ENCODE measurements at places on chromosomes 1 and 21.

DNA sequence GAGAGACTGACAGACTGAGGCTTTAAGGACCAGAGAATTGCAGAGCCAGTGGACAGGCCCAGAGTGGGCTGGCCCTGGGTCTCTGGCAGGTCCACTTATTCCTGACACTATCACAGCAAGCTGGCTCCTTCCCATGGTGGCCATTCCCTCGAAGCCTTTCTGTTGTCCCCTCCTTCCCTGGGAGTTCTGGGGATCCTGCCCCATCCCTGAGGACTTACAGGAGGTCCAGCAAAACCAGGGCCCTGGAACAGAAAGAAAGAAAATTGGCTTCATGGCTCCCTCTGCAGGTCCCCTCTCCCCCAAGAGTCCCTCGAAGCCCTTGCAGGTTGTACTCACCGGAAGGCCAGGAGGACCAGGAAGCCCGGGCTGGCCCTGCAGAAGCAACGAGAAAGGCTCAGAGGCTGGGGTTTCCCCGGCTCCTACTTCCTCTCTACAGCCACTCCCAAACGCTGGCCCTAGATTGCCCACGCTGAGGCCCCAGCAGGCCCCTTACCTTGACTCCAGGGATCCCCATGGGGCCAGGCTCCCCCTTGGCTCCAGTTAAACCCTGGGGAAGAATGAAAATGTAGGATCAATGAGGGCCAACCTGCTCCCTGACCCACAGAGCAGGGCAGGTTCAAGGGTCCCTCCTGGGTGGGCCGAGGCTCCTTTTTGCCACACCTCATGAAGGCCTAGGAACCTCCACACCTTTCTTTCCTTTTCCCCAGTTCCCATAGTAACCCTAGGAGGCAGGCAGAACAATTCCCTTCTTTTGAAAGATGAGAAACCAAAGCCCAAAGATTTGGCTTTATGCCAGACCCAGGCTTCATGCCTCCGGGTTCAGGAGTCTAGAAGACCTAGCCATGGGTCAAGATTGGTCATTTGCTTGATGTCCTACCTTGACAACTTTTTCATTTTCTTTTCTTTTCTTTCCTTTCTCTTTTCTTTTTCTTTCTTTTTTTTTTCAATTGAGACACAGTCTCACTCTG, 4.6 kb downstream of the COL9A2 start:
- no peak for DNase-seq

DNA sequence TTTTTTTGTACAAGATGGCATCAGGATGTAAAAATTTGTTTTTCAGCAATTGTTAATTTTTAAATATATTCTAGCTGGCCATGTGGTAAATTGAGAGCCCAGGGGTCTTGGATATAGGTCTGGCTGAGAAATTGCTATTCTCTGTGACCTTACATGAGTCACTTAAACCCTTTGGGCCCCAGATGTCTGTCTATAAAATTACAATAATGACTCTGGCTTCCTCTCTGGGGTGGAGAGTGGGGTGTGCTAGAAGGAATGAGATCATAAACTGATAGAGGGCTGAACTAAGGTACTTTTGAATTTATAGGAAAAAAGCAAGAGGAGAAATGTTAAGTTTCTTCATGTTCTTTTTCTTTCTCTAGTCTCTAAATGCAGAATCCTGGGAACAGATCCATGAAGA, 12.4 kb upstream of the TCHH start:
- DNase-seq: no peak

DNA sequence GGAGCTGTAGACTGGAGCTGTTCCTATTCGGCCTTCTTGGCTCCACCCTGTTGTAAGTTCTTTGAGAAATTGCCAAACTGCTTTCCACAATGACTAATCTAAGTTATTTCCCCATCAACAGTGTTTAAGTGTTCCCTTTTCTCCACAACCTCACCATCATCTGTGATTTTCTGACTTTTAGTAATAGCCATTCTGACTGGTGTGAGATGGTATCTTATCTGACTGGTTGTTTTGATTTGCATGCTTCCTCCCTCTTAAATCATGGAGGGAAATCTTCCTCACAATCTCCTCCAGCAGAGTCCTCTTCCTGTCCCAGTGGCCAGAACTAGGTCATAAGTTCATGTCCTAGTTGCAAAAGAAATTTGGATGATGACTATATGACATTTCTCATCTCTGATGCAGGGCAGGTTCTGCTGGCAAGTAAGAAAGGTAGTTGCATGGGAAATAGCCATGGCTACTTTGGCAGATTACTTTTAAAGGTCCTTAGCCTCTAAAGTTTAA, 294.0 kb downstream of the LRRC40 start:
- DNase-seq: no peak

- no peak for DNase-seq
Measured at GRCh38 chr1:7454895-7455784, 316.0 kb upstream of the VAMP3 start.

GRCh38 chr1:244099258-244099930, 48.3 kb downstream of the ZBTB18 start:
- no peak for DNase-seq

DNA sequence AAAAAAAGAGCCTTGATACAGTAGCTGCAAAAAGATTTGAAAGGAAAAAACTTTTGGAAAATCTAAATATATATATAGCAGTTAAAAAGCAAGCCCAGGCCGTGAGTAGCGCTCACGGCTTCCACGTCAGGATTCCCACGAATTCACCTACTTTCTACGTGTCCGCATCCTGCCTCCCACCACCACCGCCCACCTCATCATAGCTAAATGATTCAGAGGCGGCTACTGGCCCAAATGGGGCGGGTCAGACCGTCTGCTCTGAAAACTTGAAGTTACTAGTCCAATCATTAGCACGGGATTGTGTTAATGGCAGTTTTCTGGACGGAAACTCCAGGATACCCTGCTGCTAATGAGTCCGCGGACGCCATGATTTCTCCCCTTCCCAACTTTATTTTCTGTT, 1.3 kb upstream of the CCSAP start:
- no peak for DNase-seq

GRCh38 chr1:15850471-15851001, 3.0 kb downstream of the SPEN start:
- no peak for DNase-seq

DNA sequence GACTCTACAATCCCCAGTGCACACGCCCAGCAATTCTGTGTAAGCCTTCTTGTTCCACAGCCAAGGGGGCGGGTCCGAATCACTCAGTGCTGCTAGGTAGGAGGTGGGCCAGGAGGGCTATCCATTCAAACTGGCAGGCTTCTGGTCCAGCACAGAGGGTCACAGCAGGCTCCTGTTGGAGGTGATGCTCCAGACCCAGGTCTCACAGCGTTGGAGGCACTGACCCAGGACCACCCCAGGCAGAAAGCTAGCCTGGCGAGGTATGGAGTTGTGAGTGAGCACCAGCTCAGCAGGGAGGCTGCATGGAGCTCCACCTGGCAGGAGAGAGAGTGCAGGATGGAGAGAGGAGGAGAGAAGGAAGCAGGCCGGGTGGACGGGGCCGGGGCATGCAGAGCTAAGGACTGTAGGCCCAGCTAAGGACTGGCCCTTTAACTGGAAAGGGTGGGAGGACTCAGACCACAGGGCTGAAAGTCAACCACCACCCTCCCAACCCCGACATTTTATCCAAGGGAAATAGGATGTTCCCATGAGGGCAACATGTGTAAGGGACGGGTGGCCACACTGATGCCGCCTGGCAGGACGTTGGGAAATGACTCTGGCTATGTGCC, 38.7 kb downstream of the GPR161 start:
- no peak for DNase-seq

- no peak for DNase-seq
Measured at GRCh38 chr1:243391355-243391754, 135.5 kb downstream of the SDCCAG8 start.

DNA sequence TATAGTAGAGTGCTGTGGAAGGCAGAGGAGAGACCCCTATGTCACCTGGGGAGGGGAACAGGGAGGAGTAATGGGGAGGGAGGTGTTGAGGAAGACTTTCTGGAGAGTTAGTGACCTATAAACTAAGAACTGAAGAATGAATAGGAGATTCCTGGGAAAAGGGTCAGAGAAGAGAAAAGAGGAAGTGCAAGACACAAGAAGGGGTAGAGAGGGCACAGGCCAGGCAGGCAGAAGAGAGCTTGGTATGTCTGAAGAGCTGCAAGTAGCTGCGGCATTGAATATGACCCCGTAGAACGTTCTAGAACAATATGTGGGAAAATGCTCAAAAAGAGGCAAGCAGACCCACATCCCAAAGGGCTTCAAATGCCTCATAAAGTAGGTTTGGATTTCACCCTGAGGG, 361.2 kb downstream of the PRDM2 start:
- no peak for DNase-seq

DNA sequence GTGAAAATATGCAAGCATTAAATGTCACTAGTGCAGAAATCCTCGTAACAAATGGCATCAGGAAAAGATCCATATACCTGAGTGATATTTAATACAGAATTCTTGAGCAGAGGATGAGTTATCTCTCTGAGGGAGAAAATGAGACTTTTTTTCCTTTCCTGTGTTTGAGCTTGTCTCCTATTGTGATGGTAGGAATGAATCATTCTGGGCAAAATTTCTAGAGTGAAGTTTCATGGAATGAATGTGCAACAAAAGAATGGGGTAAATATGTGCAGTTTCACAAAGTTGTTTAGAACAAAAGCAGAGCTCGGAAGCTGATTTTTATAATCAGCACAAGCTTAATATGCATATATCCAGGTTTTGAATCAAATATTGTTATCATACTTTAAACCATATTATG, 4.6 kb downstream of the CTPS1 start:
- DNase-seq: no peak

GRCh38 chr1:25617625-25618432, 1.2 kb downstream of the MAN1C1 start:
- DNase-seq: no peak

- no peak for DNase-seq
Measured at GRCh38 chr1:9900142-9901043, 9.7 kb downstream of the CTNNBIP1 start.

- DNase-seq: no peak
Measured at GRCh38 chr1:94917251-94917650, 9.7 kb downstream of the CNN3 start.

DNA sequence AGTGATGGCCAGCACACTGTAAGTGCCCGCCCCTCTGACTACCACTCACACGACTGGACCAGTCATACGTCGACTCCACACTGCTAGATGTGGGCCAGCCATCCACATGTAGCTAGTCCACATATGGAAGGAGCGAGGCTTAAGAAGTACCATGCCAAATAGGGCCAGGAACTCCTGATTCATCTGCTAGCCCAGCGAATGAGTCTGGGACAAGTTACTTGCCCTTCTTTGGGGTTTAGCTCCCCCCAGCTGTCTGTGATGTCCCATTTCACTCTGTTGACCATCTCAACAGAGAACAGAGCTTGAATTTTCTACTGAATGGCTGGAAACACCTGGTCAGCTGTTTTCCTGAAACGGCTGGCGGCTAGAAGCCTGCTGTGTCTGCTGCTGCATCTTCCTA, 5.8 kb downstream of the CSRP1 start:
- no peak for DNase-seq

- DNase-seq: no peak
Measured at GRCh38 chr21:17393413-17393812, 119.4 kb upstream of the CXADR start.

DNA sequence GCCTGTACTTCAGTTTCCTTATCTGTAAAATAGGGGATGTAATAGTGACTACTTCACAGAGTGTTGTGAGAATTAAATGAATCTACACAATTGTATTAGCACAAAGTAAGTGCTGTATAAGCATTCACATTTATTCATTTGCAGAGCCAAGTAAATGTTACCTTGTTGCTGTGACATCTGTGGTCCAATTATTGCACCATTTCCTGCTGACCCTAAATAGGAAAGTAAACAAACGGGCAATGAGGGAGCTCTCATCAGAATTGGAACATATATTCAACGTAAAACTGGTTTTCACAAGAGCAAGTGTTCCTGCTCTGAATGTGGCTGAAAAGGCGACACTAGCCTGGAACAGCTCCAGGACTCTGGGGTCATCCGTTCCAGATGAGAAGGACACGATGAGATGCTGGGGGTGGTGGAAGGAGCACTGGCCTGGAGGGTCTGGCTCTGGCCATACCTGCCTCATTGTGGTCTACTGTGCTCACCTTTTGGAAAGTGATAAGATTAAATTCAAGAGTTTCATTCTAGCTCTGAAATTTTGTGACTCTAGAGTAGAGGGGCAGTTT, 34.5 kb downstream of the PROX1 start:
- no peak for DNase-seq

DNA sequence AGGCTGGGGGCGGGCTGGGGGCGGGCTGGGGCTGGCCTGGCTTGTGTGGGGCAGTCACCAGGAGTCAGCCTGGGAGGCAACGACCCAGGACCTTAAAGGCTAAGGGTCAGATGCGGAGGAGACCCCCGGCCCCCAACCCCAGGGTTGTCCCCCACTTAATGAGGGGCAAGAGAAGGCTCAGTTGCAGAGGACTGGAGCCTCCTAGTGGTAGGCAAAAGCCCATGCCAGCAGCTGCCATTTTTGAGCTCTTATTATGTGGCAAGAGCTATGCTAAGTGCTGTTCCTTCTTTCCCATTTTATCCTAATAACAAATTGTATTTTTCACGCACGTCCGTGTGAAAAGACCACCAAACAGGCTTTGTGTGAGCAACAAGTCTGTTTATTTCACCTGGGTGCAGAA, 8.0 kb downstream of the KIAA1614 start:
- DNase-seq: no peak

DNA sequence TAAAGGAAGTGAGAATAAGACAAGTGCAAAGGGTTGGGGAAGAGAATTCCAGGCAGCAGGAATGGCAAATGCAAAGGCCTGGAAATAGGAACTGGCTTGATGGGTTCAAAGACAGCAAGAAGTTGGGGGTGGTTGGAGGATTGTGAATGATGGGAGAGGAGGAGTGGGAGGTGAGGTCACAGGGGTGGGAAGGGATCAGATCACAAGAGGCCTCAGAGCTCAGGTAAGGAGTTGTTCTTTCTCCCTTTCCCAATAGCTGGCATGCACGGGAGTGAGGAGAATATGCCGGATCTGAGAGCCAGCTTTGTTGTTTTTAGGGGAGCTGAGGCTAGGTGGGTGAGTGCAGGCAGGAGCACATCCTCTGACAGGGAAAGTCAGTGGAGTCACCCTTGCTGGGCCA, 94.0 kb upstream of the RAB3GAP2 start:
- DNase-seq: no peak

- DNase-seq: no peak
Measured at GRCh38 chr1:235954306-235955283, 87.9 kb upstream of the LYST start.

DNA sequence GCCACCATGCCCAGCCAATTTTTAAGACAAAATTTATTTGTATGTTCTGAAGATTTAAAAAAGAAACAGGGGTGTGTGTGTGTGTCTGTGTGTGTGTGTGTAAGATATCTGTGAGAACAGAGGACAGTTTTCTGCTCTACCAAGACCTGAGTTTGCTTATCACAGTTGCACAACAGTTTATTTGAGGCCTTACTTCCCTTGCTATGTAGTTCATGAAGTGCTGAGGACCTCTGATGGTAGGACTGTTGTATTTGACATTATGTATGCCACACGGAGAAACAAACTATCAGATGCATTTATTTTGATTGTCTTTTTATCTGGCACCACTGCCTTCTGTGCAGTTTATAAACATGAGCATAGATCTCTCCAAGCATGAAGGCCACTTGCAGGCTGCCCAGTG, 355.2 kb downstream of the PBX1 start:
- no peak for DNase-seq
